Heart right ventricle (tissue), 16 donors: ENCODE measurements at places on chromosomes 1 and 21.

DNA sequence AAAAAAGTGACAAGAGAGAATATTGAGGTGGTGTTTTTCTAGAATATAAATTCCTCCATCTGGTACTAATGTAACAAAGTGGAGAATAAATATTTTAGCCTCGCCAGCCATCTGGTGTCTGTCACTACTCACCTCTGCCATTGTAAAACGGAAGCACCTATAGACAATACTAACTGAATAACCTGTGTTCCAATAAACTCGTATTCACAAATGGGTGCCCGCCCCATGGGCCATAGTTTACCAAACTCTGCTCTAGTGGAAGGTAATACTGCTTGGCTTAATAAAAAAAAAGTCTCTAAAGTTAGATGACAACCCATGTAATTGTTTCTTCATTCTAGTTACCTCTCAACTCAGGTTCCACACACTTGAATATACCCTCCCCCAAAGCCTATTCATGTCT is 8.1 kb downstream of the MIS18A start:
- no peak for DNase-seq

GRCh38 chr1:186925881-186926669 is 97.3 kb downstream of the PLA2G4A start:
- DNase-seq: no peak

GRCh38 chr1:244615301-244615700 is 37.6 kb upstream of the DESI2 start:
- DNase-seq: no peak

- no peak for DNase-seq
These were observed 202.9 kb downstream of the TBX15 start for GRCh38 chr1:118785246-118785645.

- no peak for DNase-seq
These were observed 27.5 kb downstream of the LRRC71 start for GRCh38 chr1:156947818-156948525.

DNA sequence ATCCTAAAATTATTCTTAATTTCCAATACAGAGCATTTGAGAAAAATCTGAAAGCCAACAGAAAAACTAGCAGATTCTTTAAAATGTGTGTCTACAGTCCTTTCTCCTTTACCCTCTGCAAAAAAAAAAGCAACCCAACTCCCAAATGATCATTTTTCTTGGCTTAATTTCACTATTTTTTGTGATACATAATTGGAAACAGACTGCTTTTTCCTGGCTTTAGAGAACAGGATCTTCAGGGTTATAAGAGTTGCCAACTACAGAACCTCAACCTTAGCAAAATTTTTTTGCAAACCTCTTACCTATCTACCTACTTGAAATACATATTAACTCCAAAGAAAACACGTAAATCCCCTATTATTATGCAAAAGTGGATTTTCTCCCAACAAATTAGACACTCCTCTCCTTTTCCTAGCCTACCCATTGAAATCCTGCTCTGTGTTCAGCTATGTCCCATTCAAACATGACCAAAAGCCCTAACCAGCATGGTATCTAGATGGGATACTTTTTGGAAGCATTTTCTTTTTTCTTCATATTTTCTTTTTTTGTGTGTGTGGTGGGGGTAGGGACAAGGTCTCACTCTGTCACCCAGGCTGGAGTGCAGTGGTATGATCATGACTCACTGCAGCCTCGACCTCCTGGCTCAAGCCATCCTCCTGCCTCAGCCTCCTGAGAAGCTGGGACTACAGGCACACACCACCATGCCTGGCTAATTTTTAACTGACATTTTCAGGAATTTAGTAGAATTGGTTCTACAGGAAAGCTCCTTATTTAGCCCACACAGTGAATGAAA is 9.0 kb downstream of the TGFBR3 start:
- DNase-seq: no peak

- DNase-seq: no peak
These were observed 119.6 kb downstream of the TOMM20 start for GRCh38 chr1:235009074-235009473.

DNA sequence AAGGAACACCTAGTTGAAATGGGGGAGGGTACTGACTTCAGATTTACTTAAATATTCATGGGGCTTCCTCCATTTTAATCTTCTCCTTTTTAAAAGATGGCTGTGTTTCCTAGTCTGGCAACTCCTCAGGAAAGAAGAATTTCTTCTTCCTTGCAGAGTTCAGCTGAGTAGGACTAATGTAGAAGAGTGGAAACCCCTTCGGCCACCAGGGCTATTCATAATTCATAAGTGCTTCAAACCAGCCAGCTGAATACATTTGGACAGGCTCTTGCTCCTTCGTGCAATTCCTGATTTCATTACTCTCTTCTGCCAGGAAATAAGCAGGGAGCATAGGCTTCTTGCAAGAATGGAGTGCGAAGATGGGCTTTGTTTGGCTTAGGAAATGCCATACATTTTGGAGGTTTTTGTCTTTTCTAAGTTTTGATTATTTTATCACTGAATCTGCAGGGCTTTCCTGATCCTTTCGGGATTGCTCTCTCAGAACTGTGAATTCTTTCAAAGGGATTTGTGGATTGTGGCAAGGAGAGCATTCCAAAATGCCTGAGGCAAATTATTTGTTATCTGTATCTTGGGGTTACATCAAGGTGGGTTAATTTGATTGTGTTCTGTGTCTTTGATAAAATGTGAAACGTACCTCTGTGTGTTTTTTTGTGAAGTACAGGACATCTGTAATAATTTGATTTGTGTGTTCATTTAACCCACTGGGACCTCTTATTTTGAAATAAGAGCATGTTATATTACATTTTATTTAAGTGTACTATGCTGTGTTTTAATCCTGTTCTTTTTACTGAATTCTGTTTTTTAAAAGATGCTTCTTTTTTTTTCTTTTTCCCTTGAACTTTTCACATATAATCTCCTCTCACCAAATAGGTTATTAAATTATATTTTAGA is 179.4 kb upstream of the SGIP1 start:
- no peak for DNase-seq

DNA sequence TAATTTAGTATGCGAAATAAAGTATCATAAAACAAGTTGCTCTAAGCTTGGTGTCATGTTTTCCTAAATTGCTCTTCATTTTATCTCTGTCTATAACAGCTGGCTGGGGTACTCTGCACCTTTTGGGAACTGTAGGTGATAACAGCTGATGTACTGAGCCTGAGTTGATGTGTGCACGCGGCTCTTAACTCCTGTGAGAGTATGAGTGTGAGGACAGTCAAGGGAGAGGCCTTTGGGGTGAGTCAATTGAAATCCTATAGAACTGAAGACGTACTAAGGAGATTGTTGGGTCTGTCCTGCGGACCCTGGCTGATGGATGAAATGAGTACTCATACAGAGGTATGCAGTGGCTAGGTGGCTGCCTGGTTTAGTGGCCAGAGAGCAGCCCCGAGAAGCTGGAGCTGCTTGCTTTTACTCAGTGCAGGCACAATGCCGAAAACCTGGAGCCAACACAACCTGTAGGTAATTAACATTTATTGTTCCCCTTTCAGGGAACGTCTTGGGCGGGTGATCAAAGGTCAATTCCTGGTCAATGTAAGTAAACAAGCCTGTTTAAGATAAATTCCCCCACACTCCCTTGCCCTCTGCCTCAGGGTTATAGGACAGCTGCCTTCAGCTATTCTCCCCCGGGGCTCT is 188.5 kb downstream of the PRDM2 start:
- DNase-seq: no peak
